Stimulated activated CD8-positive, alpha-beta memory T cell treated with anti-CD3 and anti-CD28 coated beads, Interleukin-4, amount 100 ng/mL, for 1 hour (primary cell): ENCODE measurements at places on chromosomes 7 and 10.

- DNase-seq: no peak
Observed at GRCh38 chr7:44074349-44074695, 8.0 kb downstream of the POLM start.

- DNase-seq: no peak
Observed at GRCh38 chr7:97623333-97623732, 108.6 kb upstream of the TAC1 start.

GRCh38 chr7:129877146-129877792 is 75.5 kb downstream of the UBE2H start:
- no peak for DNase-seq

DNA sequence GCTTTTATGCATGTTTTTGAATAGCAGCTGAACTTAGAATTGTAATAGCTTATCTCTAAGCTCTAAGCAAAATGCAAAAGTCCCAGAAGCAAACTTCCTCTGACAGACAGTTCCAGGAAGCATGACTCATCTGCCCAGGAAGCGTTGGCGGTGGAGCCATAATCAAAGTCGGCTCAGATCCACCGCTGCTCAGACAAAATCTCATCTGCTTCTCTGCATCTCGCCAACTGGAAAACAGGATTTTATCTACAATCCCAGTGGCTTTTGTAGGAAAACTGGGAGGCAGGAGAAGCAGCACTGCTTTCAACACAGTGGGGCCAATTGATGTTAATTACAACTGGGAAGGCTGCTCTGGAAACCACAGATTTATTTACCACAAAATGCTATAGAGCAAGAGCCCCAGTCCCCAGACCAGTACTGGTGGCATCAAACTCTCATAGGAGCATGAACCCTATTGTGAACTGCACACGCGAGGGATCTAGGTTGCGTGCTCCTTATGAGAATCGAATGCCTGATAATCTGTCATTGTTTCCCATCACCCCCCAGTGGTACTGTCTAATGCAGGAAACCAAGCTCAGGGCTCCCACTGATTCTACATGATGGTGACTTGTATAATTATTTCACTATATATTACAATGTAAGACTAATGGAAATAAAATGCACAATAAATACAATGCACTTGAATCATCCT is 99.9 kb downstream of the CUBN start:
- peak; percentile 35 for DNase-seq

- DNase-seq: no peak
Observed at GRCh38 chr7:24831240-24831639, 74.0 kb upstream of the GSDME start.

DNA sequence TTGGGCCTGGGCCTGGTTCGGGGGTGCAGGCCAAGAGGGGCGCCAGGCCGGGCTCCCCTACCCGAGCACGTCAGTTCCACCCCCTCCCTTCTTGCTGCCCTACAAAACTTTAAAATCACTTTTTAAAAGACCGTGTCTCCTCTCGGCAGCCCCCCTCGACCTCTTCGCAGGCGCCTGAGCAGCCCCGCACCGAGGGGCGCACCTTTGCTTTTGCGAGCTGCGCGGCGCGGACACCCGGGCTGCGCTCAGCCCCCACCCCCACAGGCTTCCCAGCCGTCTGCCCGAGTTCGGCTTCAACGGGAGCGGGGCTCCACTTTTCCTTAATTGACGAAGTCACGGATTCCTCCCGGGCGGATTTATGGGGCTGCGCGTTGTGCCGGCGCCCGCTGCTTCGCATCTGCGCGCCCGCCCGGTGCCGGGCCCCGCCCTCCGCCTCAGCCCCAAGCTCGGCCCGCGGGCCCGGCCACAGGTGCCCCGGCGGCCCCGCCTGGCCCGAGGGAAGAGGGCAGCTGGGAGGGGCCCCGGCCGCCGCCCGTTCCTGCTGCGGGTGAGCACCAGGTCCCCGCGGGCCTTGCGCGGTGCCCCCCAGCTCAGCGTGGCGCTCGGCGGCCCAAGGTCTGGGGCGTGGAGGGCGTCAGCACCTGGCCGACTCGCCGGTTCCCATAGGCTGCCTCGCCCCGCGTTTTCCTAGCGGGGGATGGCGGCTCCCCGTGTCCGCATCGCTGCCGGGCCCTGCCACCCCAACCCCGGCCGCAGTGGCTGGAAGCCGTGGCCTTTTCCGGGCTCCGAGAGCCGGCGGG is 10.8 kb upstream of the MNX1 start:
- DNase-seq: no peak

- DNase-seq: no peak
Observed at GRCh38 chr10:96639899-96640298, 53.1 kb upstream of the TM9SF3 start.

- no peak for DNase-seq
Observed at GRCh38 chr7:84324136-84324630, 129.6 kb upstream of the SEMA3A start.
